ENCODE measurements at places on chromosomes 6 and 20.

- DNase-seq = no peak
Measured at GRCh38 chr6:78966542-78966941, 99.2 kb downstream of the IRAK1BP1 start.

GRCh38 chr6:149032599-149033405, 284.7 kb upstream of the TAB2 start:
- DNase-seq = peak; percentile 24

GRCh38 chr6:3340358-3340802, 81.6 kb downstream of the PSMG4 start:
- no peak for DNase-seq

DNA sequence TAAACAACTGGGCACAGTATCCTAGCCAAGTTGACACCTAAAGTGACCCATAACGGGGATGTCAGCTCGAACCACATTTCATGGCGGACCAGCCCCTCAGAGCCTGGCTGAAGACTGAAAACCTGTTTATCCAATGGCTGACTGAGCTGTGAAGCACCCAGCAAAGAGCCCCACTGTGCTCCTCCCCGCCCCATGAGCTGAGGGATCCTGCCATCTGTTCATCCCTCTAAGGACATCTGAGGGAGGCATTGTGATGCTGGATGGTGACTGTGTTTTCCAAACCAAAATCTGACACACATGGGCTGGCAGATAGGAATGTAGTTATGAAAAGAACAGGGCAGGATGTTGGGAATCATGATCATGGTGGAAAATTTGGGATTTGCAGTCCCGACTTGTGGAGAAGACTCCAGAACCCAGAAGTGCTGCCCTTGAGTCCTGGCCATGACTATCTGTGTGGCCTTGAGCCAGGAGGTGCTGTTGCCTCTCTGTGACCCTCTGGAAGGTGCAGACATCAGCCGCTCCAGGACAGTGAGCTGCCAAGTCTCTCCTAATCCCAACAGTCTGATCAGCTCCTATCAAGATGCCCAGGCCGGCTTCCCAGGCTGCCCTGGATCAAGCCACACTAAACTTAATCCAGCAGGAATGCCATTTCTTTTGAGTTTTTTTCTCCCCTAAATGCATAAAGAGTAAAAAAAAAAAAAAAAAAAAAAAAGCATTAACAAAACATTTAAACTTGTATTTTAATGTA, 5.7 kb downstream of the EDN3 start:
- no peak for DNase-seq

GRCh38 chr20:11777387-11778205, 140.1 kb upstream of the BTBD3 start:
- no peak for DNase-seq

- DNase-seq = no peak
Measured at GRCh38 chr20:37280403-37280802, 9.1 kb upstream of the MANBAL start.

GRCh38 chr6:90160013-90160412, 136.6 kb downstream of the BACH2 start:
- no peak for DNase-seq

DNA sequence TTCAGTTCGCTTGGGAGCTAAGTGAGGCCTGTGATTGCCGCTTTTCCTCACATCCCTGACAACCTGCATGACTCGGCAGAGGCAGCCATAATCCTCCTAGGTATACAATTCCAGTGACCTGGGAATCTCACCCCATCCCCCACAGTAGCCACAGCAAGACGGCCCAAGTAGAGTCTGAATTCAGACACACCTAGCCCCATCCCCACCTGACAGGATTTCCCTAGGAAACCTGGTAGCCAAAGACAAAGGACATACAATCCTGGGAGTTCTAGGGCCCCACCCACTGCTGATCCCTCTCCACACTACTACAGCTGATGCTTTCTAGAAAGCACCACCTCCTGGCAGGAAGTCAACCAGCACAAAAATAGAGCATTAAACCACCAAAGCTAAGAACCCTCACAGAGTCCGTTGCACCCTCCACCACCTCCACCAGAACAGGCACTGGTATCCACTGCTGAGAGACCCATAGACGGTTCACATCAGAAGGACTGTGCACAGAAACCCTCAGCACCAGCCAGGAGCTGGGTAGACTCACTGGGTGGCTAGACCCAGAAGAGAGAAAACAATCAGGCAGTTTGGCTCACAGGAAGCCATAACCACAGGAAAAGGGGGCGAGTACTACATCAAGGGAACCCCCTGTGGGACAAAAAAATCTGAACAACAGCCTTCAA, 17.9 kb upstream of the RUNX2 start:
- DNase-seq = peak; percentile 65

DNA sequence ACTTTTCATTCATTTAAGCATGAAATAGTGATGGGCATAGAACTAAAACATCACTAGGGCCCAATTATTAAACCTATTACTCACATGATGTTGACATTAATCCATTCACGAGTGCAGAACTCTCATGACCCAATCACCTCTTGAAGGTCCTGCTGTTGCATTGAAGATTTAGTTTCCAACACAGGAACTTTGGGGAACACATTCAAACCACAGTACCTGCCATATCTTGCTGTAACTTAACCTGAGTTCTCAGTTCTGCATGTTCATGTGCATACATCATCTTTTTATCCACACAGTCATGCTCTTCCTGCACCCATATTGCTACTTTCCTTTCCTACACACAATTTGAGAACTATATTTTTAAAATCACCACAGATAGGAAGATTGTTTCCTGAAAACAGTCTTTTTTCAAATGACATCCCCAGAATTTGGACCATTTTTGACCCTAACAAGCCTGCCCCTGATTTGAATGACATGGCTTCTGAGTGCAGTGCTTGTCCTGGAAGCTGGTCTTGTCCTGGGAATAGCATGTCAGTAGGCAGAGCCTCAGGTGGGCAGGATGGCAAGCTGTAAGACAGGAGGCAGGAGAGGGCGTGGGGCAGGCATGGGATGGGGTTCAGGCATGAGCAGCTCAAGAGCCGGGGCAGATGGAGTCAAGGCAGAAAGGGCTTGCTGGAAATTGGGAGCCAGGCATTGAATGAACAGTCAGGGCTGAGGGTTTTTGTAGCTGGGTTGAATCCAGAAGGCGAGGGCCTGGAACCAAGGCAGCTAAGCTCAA, 49.2 kb upstream of the FOXC1 start:
- DNase-seq = no peak

- no peak for DNase-seq
Measured at GRCh38 chr6:30719356-30719755, 796 bp upstream of the TUBB start.

DNA sequence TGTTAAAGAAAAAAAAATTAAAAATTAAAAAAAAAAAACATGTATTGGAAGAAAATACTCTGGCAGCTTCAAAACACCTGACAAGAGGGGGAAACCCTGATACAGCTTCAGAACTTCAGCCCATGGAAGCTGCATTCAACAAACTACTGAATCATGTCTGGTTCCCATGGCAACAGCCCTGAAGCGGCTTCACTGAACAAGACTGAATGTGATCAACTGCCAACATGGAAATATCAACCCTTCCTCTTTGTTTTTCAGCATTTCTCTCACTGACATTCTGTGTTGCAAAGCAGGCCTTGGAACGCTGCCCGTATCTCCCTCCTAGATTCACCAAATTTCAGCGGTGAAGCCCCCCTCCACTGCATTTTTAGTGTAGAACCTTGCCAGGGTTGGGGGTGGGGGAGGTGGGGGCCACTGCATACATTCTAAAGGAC, 91.3 kb upstream of the SHLD1 start:
- DNase-seq = no peak

Data from CD4-positive, alpha-beta T cell (primary cell).